ENCODE measurements at places on chromosomes 5 and 9.

DNA sequence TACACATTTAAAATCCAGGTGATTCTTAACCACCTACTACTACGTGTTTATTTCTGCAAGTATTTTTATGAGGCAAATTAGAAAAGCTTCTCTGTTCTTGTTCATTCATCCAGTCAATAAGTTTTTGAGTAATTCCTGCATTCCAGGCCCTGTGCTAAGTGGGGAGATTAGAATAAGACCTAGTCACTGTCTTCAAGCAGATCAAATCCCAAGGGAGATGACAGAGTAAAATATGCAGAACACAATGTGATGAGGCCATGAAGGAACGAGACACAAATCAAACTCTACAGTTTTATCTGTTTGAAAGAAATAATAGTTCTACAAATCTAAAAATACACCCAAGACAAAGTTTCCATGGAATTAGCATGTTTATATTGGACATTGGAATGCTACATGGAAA lies 158.8 kb downstream of the CEP120 start:
- no peak for DNase-seq

DNA sequence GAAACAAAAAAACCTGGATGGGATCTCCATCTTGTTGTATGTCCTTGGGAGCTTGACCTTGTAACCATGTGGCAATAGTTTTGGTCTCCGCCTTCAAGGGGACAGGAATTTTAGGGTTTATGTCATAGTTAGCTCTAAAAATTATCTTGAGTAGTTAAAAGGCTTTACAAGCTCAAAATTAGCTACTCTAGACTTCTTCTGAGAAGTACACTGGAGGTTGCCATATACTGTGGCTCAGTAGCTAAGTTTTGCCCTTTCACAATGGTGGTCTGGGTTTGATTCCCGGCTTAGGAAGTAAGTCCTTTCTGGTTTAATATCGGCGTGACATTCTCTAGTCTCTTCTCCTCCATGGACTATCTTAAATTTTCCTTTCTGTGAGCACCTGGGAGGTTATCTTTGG lies 48.9 kb upstream of the DMAC1 start:
- DNase-seq, result no peak

DNA sequence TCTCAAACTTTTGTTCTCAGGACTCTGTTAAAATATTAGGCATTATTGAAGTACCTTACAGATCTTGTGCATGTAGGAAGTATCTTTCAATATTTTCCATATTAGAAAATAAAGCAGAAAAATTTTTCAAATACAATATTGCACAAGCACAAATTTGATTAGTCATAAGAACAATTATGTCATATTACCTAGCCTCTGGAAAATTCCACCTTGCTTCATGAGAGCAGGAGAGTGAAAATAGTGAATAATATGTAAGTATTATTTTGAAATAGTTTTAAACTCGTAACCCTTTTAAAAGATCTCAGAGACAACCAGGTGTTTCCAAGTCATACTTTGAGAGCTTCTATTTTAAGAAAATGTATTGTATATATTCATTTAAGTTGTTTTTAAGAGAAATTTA lies 1672.9 kb upstream of the ACO1 start:
- no peak for DNase-seq

DNA sequence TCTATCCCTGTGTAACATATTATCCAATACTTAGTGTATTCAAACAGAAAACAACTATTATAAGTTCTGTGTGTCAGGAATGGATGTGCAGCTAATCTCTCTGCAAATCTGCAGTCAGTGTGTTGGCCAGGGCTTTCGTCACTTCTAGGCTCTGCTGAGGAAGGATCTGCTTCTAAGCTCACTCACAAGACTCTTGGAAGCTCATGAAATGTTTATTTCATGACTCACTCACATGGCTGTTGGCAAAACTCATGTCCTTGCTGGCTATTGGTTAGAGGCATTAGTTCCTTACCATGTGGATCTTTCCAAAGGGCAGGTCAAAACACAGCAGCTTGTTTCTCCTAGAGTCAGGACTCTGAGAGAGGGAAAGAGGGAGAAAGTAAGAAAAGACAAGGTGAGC lies 367.4 kb upstream of the SMARCA2 start:
- DNase-seq, result no peak

- no peak for DNase-seq
Measured at GRCh38 chr9:37859043-37859442, 44.9 kb downstream of the SLC25A51 start.

GRCh38 chr9:16460696-16461095 lies 409.8 kb downstream of the BNC2 start:
- no peak for DNase-seq

DNA sequence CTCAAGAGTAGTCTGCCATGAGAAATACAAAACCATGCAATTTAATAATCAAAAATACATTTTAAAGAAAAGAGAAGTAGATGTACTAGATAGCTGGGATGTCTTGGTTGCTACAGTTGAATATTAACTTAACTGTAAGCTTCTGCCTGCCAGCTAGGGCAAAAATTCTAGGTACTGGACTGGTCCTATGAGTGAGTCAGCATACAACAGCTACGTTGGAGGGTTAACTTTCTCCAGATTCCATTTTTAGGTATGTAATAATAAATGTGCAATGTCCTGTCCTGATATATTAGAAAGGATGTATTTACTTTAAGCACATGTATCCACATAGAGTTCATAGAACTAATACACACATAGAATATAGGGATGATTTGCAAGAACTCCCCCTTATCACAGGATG lies 230.1 kb downstream of the CAAP1 start:
- DNase-seq, result no peak

DNA sequence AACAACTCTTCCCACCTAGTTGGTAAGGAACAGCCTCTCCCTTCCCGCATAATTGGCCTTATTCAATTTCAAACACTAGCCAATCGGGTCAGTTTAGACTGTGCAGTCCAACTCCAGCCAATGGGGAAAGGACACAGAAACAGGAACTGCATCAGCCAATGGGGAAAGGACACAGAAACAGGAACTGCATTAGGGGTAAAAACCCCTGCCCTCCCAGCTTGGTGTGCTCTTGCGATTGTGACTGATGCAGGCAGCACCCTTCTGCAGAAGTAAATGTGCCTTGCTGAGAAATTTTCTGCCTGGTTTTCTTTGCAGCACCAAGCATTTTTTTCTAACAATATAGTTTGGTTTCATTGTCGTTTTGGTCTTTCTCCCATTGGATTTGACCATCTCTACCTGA lies 8.5 kb upstream of the GLT6D1 start:
- DNase-seq, result no peak

DNA sequence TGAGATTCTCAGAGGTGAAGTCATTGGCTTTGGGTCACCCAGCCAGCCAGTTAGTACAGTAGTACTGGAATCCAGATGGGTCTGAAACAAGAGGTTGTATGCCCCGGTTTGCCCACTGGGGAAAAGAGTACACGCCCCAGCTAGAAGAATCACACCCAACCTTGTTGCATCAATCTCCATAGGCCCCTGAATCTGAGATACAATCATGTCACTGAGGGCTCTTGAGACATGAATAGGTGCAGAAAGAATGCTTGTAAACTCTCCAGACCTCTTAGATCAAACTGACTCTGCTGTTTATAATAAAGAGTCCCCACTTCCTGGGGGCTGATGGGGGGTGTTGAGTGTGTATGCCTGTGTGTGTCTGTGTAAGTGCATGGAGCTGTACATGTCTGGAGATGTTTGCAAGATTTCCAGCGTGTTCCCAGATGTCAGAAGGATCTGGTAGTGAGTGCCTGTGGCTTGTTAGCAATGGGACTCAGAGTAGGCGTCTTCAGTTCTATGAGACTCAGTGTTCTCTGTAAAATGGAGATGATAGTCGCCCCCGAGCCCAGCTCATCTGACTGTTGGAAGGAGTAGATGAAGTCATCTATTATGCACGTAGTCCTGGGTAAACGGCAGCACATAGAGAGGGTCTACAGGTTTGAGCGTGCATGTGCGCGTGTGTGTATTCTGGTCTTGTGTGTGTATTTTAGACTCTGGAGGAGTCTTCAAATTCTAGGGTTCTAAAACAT lies 48.2 kb downstream of the COL27A1 start:
- no peak for DNase-seq

GRCh38 chr5:141779503-141779973 lies 97.5 kb upstream of the ARAP3 start:
- DNase-seq, result no peak

DNA sequence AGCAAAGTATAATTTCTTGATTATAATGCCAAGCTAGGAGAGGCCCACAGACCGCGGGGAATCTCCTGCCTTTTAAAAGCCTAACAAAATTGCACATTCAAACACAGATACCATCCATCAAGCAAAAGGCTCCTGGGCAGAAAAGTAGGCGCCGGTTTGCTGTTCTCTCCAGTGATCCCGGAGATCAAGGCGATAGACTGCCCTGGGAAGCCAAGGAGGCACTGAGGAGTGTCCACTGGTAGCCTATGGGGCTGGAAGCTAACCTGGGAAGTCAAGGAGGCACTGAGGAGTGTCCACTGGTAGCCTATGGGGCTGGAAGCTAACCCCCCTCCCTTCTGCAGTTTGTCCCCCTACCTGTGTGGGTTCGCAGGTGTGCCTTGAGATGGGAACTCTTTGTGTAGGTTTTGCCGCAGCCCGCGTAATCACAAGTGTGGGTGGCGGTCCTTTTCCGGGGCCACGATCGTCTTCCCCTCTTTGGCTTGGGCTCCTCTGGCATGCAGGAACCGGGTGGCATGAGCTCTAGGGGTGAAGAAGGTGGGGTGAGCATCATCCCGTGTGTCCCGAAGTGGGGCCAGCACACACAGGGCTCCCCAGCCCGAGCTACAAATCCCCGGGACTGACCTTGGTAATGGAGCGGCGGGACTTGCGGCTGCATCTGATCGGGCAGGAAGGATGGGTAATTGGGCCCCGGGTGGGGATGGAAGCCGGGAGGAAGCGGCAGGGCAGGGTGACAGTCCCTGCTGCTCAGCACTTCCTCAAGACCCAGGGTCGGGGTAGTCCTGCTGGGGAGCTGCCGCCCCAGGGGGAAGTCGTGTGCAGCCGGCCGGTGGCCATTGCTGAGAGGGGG lies 2.7 kb downstream of the KLF4 start:
- DNase-seq, result no peak

Measured in NCI-H1105 (cell line).